Activated CD4-positive, alpha-beta memory T cell treated with anti-CD3 and anti-CD28 coated beads for 36 hours (primary cell): ENCODE measurements at places on chromosomes 12 and 14. TPM values are rescaled to one million over a fixed set of nuclear protein-coding genes. Genes with fewer than 3 reads are reported as not detected.

Gene PLEKHD1
- 0.05 TPM for total RNA-seq

Gene TIMM9
- 66.7 TPM for total RNA-seq

GRCh38 chr14:77883131-77883846, 83.4 kb downstream of the ADCK1 start:
- no peaks in the 10 kb centered on the region for H3K4me1 ChIP-seq
- H3K36me3 ChIP-seq: peaks cover 16% of the 10 kb centered on the region
- H3K27me3 ChIP-seq: no peaks in the 10 kb centered on the region
- H3K4me3 ChIP-seq: no peak overlapping the region
- H3K27ac ChIP-seq: no peak overlapping the region

GRCh38 chr12:105331805-105332251, 1.3 kb downstream of the C12orf75 start:
- H3K27me3 ChIP-seq: no peaks in the 10 kb centered on the region
- DNase-seq: peak; percentile 61
- peaks cover 3% of the 10 kb centered on the region for H3K36me3 ChIP-seq
- H3K27ac ChIP-seq: peak overlapping the region; percentile 46
- H3K4me3 ChIP-seq: peak overlapping the region; percentile 74

GRCh38 chr12:51244269-51244668, 5.6 kb downstream of the DAZAP2 start:
- H3K4me1 ChIP-seq: peaks cover 58% of the 10 kb centered on the region
- H3K27ac ChIP-seq: peak overlapping the region; percentile 71
- H3K27me3 ChIP-seq: no peaks in the 10 kb centered on the region
- H3K4me3 ChIP-seq: no peak overlapping the region
- no peak for DNase-seq
- peaks cover 34% of the 10 kb centered on the region for H3K36me3 ChIP-seq

DNA sequence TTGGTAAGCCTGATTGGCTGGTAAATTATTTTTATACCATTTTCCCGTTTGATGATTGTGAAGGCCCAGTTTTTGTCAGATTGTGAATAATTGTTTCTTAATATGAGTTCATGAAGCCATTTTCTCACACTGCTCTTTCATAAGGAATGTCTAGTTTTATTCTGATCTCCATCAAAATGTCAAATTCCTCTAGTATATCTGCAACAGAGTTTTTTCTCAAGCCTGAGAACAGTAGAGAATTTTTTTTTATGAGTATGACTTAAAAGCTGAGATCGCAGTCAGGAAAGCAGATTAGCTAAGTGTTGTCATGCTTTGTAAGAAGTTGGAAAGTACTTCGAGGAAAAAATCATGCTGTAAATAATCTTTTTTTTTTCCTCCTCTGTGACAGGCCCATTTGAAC, 484.9 kb upstream of the ATP2B1 start:
- peaks cover under 1% of the 10 kb centered on the region for H3K4me1 ChIP-seq
- no peak for DNase-seq
- no peak overlapping the region for H3K27ac ChIP-seq
- H3K27me3 ChIP-seq: peaks cover 1% of the 10 kb centered on the region
- no peaks in the 10 kb centered on the region for H3K36me3 ChIP-seq

- no peaks in the 10 kb centered on the region for H3K36me3 ChIP-seq
- no peak overlapping the region for H3K4me3 ChIP-seq
- H3K27me3 ChIP-seq: peaks cover 39% of the 10 kb centered on the region
- DNase-seq: no peak
Measured at GRCh38 chr12:10540776-10541205, 35.1 kb downstream of the EIF2S3B start.
